ENCODE measurements at places on chromosomes 16 and 17.

GRCh38 chr16:65065031-65065430 lies 56.8 kb downstream of the CDH11 start:
- DNase-seq, result no peak

DNA sequence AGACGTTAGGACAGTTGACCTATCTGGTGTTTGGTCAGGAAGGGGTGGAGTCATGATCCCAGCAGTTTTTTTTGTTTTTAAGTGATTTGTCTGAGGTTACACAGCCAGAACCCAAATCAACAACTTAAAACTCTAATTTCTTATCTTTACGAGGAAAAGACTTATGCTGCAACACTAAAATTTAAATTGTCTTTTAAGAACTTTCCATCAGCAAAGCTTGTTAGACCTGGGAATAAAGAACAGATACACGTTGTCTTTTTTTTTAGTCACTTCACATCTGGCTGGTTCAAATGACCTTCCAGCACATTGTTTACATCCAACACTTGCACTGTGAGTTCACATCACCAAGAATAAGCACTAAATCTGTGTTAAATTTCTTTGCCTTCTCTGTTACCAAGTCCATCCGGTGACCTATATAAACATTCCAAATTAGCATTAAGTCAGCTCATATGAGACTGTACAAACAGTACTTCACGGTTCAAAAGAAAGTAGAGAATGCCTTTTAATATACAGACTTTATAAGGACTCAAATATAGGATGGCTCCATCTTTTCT lies 115.0 kb downstream of the HS3ST2 start:
- DNase-seq, result no peak

- DNase-seq, result no peak
These were observed 2.3 kb downstream of the METRNL start for GRCh38 chr17:83081684-83082201.

DNA sequence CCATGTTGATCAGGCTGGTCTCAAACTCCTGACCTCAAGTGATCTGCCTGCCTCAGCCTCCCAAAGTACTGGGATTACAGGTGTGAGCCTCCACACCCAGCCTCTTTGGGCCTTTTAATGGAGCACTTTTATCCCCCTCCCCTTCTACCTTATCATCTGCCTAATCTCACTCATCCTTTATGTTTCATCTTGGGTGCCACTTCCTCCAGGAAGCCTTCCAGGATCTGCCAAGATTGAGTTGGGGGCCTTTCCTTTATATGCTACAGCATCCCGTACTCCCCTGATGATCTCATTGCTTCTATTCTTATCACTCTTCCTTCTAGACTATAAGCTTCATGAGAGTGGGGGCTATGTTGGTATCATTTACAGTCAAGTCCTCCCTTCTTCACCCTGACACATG lies 192.8 kb upstream of the WSCD1 start:
- no peak for DNase-seq

- no peak for DNase-seq
These were observed 83.3 kb upstream of the CORO6 start for GRCh38 chr17:29706045-29706431.

DNA sequence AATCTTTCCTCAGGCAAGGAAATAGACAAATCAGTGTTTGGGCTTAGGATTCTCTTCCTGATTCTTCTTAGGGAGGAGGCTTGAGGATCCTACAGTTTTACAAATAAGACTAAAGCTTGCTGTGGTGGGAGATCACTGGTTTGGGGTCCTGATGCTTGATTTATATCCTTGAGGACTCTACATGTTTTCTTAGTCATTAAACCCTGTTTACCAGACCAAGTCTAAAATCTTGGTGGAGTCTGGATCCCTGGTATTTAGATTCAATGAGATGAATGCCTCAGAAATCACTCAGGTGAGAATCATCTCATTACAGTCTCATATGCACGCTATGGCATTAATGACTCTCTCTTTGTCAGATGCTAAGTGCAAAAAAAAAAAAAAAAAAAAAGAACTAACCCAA lies 304.3 kb upstream of the SALL1 start:
- no peak for DNase-seq

- no peak for DNase-seq
These were observed 27.3 kb upstream of the ITGA2B start for GRCh38 chr17:44416558-44417289.

DNA sequence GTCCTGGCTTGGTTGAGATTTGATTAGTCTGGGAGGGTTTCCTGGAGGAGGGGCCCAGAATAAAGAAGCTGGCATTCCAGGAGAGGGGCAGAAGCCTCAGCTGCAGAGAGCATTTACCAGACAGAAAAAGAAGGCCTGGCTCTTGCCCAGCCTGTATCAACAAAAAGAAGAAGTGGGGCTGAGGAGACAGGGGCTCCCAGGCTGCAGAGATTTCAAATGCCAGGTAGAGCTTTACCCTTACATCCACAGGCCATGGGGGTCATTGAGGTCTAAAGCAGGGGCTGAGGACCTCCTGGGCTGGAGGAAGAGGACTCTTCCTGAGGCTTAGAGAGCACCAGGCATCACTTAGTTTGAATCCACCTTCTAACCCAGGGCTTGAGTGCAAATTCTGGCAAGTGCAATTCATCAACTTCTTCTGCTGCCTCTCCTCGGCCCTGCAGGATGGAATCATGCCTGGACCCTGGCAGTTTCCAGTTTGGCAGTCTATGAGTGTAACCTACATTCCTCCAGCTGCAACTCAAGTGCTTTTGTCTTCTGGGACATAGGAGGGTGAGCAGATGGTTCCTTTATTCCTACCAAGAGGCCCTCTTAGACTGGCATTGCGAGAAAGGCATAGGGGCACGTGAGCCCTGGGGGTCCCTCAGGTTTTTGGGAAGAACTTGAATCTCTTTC lies 15.3 kb downstream of the CA7 start:
- DNase-seq, result no peak

Data from NCI-H774 (cell line).